ENCODE measurements at places on chromosomes 11 and 22. TPM values are rescaled to one million over a fixed set of nuclear protein-coding genes. Genes with fewer than 3 reads are reported as not detected.

DNA sequence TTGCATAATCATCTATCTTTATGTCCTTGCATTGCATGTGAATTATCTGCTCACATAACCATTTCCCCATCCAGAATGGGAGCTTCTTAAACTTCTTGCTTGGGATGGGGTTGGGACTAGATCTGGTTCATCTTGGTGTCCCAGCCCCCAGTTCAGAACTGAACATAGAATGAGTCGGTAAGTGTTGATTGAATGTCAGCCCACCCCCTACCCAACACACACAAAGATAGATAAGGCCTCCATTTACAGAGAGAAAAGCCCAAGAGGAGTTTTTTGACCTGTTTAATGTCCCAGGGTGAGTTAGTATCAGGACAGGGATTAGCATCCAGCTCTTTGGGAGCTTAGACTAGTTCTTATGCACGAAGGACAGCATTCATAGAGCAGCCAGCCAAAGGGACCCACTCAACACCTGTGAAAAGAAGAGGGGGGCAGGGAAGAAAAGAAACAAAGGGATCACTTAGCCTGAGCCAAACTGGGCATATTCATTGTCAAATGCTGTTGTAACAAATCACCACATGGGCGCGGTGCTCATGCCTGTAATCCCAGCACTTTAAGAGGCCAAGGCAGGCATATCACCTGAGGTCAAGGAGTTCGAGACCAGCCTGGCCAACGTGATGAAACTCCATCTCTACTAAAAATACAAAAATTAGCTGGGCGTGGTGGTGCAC is 57.4 kb downstream of the CHRDL2 start:
- peaks cover 49% of the 10 kb centered on the region for H3K4me1 ChIP-seq
- no peaks in the 10 kb centered on the region for H3K27me3 ChIP-seq
- H3K4me3 ChIP-seq, result no peak overlapping the region

DNA sequence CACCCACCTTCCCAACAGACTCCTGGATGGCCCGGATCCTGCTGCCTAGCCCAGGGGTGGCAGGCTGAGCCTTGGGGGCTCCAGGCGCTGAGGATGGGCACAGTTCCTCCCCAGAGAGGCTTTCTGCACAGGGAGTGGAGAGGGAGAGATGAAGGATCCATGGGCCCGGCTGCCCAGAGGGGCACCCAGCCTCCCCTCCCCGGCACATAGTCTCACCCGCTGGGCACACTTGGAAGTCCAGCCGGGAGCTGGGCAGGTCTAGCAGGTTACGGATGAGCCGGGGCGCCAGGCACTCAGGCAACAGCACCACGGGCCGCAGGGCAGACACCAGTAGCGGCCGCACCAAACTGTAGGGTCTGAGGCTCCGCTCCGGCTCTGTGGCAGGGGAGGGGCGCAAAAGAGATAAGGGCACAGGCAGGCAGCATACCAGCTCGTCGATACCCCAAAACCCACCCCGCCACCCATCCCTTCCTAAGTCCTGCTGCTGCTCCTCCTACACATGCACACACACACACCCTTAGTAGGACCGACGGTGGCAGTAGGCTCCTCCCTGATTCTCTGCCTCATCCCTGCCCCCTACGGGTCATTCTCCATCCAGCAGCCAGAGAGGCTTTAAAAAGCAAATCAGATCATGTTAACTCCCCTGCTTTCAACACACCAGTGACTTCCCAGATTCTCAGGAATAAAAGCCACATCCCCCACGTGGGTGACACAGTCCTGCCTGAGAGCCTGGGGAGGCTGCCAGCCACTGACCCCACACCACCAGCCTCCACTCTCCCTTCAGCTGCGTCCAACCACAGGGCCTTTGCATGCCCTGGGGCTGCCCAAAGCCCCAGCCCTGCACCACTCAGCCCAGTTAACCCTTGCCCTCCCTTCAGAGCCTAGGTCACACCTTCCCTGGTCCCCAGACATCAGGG is 6.5 kb upstream of the MFNG start:
- no peaks in the 10 kb centered on the region for H3K27me3 ChIP-seq
- no peak overlapping the region for H3K27ac ChIP-seq
- DNase-seq, result no peak
- no peaks in the 10 kb centered on the region for H3K4me1 ChIP-seq
- peaks cover 10% of the 10 kb centered on the region for H3K36me3 ChIP-seq

Gene CRYBA4
- not detected for total RNA-seq

DNA sequence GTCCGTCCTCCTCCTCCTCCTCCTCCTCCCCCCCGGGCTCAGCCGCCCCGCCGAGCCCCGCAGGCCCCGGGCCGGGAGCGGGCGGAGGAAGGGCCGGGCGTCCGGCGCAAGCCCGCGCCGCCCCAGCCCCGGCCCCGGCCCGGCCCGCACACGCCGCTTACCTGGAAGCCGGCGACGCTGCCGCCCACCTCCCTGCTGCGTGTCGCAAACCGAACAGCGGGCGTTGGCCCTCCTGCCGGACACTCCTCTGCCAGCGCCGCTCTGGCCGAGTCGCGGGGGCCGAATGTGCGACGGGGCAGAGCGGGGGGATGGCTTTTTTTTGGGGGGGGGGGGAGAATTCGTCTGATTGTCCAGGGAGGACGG is 1.1 kb downstream of the IGF2 start:
- H3K27me3 ChIP-seq, result peaks cover 77% of the 10 kb centered on the region
- H3K4me3 ChIP-seq, result peak overlapping the region; percentile 60
- H3K4me1 ChIP-seq, result peaks cover 38% of the 10 kb centered on the region
- DNase-seq, result no peak
- H3K36me3 ChIP-seq, result peaks cover 43% of the 10 kb centered on the region

Gene RBM4B
- 26.7 TPM for total RNA-seq

GRCh38 chr11:108983636-108984420 is 319.0 kb downstream of the DDX10 start:
- H3K4me3 ChIP-seq, result no peak overlapping the region
- no peaks in the 10 kb centered on the region for H3K27me3 ChIP-seq
- no peaks in the 10 kb centered on the region for H3K36me3 ChIP-seq

Gene FZD4
- total RNA-seq, result 40.5 TPM

- no peak overlapping the region for H3K27ac ChIP-seq
- DNase-seq, result peak; percentile 60
- no peaks in the 10 kb centered on the region for H3K27me3 ChIP-seq
Measured at GRCh38 chr11:84549217-84549616, 1077.9 kb downstream of the DLG2 start.

Gene PICALM
- total RNA-seq, result 171 TPM

DNA sequence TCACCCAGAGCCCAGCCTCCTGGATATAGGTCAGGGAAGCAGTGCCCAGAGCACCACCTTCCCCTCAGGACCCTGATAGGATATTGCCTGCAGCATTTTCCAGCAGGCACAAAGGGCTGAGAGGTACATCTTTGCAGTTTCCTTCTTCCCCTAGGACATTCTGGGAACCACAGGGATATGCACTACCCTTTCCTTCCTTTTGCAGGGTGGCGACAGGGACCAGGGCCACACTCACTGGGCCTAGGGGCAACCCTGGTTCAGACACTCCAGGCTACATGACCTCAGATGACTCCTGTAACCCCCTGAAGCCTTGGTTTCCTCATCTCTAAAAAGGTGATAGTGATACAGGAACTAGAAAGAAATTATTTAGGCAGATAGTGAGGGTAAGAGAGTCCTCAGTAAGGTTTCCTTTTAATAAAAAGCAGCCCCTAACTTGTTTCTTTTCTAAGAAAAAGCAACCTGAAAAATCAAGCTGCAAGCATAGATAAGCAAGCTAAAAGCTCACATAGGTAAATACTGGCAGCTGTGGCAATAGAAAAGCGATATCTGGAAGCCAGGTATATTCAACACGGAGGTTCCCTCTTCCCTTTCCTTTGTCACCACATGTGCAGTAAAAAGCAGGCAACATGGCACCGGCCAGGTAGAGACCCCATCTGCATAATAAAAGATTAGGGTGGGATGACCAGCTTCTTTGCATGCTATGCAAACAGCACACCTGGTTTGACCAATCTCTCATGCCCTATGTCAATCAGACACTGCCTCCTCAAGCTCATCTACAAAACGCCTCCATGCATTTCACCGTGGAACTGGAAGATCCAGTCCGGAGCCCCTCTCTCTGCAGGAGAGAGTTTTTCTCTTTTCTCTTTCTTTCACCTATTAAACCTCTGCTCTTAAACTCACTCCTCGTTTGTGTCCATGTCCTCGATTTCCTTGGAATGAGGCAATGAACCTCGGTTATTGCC is 13.2 kb upstream of the MRGPRX2 start:
- DNase-seq, result no peak
- peaks cover 3% of the 10 kb centered on the region for H3K27me3 ChIP-seq

- H3K27ac ChIP-seq, result no peak overlapping the region
- DNase-seq, result no peak
- H3K27me3 ChIP-seq, result no peaks in the 10 kb centered on the region
- H3K36me3 ChIP-seq, result no peaks in the 10 kb centered on the region
- H3K4me1 ChIP-seq, result no peaks in the 10 kb centered on the region
Measured at GRCh38 chr11:104127828-104128227, 36.1 kb downstream of the PDGFD start.

GRCh38 chr11:110027627-110028371 is 65.4 kb upstream of the ZC3H12C start:
- no peaks in the 10 kb centered on the region for H3K4me1 ChIP-seq
- no peak overlapping the region for H3K27ac ChIP-seq
- no peak overlapping the region for H3K4me3 ChIP-seq
- no peak for DNase-seq
- H3K27me3 ChIP-seq, result no peaks in the 10 kb centered on the region

Gene AQP11
- 0.75 TPM for total RNA-seq

- no peak overlapping the region for H3K4me3 ChIP-seq
- no peaks in the 10 kb centered on the region for H3K27me3 ChIP-seq
- DNase-seq, result no peak
- no peak overlapping the region for H3K27ac ChIP-seq
- H3K36me3 ChIP-seq, result peaks cover 5% of the 10 kb centered on the region
Measured at GRCh38 chr11:27431808-27432207, 40.8 kb downstream of the LGR4 start.

Gene RFPL3
- not detected for total RNA-seq

Measured in muscle of leg (tissue), 16 donors.